ENCODE measurements at places on chromosomes 2 and 18.

DNA sequence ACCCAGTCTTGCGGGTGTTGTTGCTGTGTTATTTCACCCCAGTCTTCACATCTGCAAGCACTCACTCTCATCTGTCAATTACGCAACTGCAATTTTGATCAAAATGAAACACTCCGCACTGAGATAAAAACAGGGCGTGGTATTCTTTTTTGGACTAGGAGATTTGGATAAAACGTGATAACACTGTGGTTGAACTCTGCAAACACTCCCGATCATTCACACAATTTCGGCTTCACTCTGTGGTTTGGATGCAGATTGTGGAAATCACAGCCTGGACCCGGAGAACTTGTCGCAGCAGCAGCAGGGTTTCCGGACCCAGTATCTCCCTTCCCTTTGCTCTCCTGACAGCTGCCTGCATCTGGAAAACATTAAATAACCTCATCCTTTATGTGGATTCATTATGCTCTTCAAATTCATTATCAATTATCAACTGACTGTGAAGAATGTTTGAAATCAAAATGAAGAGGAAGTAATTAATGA lies 49.4 kb upstream of the APCDD1 start:
- DNase-seq = no peak

DNA sequence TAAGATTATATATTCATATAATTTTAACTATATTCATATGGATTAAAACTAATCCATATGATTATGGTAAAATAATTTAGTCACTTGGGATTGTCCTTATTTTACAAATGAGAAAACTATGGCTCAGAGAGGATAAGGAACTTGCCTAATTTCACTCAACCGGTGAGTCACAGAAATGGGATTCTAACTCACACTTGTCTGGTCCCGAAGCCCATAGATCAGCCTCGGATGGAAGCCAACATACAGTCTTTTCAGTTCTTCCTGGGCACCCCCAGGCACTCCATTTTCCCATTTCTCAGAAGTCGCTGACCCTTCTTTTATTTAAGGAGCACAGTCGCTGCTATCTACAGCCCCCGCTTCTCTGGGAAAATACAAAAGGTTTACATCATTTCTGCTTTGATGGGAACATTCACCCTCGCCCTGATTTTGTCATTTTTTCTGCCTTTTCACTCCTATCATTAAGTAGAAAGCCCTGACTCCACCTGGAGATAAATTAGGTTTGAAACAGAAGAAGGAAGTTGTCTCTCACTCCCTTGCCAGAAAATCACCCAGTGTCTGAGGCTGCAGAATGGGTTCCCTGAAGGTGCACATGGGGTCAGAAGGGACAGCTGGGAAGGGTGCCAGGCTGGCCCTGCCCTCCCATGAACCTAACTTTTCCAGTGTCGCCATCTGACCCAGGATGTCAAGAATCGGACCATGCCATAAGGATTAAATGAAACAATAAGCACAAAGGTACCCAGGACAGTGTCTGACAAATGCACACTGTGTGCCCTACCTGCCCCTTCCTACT lies 36.6 kb downstream of the CYP1B1 start:
- DNase-seq = no peak

- DNase-seq = no peak
Measured at GRCh38 chr2:235143789-235144188, 192.0 kb downstream of the SH3BP4 start.

DNA sequence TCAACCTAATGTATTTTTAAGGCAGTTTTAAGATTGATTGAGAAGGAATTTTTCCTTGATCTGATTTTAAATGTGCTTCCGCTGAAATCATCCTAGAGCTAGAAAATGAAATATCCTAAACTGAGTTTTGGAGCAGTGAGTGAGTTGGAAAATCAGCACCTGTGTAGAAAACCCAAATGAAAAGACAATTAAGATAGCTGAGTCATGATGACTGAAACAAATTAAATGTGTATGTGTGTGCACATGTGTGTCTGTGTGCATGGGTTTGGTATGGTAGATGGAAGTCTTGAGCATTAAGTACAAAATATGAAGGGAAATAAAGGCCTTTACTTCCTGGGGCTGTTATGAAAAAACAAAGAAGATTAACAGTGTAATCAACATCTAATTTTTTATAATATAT lies 394.6 kb upstream of the MAP2 start:
- no peak for DNase-seq

DNA sequence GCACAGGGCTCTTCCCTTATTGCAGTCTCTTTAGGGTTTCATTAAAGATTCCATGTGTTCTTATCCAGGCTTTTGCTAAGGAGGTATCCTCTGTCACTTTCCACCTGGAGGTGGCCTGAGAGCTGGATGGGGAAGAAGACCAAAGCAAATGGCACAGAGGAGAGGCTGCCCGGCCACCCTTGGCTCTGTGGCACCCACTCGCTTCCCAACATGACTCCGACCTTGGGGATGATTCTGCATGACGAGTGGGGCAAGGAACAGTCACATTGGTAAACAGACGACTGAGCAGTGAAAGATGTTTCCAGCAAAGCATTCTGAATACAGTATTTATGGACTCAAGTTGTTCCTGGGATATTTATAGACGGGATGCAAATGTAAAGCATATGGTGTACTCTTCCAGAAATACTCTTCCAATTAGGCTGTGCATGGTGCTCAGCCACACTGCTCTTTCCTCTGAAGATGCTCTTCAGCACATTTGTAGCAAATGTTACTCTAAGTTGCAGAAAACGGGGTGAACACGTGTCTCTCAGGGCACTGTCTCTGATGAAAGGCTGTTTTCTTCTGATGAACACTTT lies 377.1 kb upstream of the HS6ST1 start:
- DNase-seq = no peak

GRCh38 chr2:38016219-38016618 lies 59.7 kb downstream of the CYP1B1 start:
- DNase-seq = no peak

- DNase-seq = no peak
Measured at GRCh38 chr18:44673256-44673880, 7.3 kb upstream of the SETBP1 start.

GRCh38 chr2:15841776-15842560 lies 98.4 kb upstream of the MYCN start:
- DNase-seq = no peak

- peak; percentile 36 for DNase-seq
Measured at GRCh38 chr2:186848873-186849578, at the start of gene ZSWIM2. Gene ZSWIM2, minus strand, starts transcription at chr2:186849170. Its CDS starts 40 bp downstream, at chr2:186849130.

- no peak for DNase-seq
Measured at GRCh38 chr2:227473122-227473461, 1.1 kb downstream of the AGFG1 start.

DNA sequence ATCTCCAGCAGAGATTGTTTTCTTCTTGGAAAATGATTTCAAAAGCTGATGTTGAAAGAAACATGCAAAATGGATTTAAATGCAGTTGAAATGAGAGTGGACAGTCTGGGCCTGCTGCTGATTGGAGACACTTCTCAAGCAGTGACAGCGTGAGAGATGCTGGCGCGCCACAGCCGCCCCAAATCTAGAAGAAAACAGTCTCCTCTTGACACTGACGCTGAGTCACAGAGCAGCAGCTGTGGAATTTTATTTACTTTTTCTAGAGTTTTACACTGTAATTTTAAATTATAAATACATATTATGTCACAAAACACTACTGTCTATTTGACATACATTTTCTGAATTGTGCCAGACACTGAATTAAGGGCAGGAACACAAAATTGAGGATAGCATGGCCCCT lies 121.8 kb upstream of the TMEM200C start:
- no peak for DNase-seq

DNA sequence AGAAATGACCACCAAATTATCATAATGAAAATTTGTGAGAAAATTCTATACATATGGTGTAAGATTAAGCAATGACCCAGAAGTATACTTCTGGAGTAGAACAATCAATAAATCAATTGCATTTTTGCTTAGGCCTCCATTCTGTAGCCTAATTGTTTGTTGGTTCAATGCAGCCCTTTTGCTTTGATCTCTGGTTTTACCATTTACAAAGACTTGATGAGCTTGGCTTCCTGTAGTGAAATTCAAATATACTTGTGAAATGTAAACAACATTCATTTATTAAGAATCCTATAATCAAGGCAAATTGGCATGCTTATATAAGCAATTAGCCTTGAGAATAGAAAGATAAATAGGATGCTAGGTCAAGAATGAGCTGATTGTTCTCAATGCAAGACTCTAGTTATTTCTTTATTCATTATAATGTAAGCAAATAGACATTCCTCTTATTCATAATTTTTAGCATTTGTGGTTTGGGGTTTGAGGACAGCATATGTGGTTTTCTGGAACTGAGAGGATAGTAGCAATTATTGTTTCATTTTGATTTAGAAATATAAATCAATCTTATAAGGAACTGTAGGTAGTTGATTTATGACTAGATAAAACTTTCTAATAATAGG lies 9.7 kb downstream of the FMNL2 start:
- peak; percentile 51 for DNase-seq

DNA sequence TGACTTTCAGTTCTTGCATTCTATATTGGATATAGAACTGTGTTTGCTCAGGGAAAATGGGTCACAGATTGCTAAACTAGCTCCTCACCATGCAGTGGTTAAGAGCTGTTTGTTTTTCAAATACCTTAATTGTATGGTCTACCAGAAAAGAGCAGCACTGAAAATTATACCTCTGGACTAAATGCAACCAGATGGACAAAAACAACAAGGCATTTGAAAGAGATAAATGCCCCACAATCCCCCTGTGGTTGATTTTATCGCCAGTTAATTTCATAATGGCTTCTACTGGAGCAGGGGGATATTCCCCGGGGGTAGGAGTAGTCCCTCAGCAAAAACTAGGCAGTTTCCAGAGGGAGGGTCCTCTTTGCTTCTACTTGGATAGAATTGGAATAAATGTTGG lies 267.9 kb upstream of the TNP1 start:
- peak; percentile 83 for DNase-seq

DNA sequence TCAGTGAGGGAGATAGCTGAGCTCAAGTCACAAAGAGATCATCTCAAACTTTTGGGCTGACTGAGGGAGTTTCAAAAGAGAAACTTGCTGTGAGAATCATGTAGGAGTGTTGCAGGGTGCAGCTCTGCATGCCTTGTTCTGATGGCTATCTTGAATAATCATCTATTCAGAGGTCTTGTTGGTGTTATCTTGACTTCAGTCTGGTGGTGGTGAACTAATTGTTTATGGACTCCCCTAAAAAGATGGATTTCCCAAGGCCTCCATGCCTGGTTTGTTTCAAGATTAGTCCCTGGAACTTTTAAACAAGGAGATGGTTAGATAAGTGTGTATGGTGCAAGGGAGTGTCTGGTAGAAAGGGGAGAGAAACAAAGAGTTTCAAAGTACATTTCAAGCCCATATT lies 29.8 kb downstream of the SLC39A6 start:
- no peak for DNase-seq

DNA sequence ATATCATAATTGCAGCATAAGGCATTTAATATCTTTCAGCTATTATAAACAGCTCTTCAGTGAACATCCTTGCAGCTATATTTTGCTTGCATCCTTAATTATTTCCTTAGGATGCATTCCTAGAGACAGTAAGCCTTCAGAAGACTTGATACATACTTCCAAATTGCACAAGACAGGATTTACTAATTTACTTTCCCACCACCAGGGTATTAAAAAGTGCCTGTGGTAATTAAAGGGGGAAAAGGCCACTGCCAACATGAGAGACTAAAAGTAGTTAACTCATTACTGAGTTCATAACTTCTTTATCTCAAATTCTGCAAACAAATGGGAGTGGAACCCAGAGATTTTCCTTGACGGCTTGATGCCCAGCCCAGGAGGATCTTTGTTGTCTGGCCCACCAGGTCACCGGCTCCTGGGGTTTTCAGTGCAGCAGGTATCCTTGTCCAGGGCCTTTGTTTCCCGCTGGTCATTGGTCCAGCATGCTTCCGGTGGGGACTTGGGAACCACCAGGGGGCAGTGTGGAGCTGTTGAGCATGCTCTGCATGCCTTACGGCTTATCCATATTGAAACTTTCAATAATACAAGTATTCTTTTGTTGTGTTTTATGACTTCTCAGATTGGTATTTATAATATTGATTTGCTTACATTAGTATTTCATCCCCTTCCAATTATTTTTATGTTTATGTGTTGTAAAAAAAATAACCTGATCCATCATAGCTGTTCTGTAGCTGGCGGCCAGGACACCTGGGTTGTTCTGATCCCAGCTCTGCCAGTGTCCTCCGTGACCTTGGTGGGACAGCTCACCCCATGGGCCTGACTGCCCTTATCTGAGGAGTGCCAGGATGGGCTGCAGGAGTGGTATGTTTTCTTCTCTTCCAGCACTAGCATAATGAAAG lies 61.4 kb downstream of the TGOLN2 start:
- DNase-seq = no peak

DNA sequence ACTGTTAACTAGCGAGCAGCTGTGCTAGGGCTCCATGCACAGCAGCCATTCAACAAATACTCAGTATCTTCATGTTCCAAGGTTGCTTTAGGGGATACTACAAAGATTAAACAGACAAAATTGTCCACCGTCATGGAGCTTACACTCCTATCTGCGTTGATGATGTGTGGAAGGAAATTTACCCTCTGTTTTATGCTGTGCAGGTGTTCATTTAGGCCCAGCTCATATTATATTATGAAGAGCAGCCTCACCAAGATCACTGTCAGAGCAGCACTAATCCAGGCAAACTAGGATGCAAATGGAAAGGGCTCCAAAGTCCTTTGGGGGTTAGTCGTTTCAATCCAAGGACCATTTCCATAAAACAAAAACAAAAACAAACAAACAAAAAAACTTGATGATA lies 13.4 kb upstream of the WIPF1 start:
- no peak for DNase-seq

GRCh38 chr2:215635788-215636139 lies 199.9 kb upstream of the FN1 start:
- DNase-seq = no peak

GRCh38 chr2:21165350-21165749 lies 41.6 kb downstream of the TDRD15 start:
- DNase-seq = no peak

DNA sequence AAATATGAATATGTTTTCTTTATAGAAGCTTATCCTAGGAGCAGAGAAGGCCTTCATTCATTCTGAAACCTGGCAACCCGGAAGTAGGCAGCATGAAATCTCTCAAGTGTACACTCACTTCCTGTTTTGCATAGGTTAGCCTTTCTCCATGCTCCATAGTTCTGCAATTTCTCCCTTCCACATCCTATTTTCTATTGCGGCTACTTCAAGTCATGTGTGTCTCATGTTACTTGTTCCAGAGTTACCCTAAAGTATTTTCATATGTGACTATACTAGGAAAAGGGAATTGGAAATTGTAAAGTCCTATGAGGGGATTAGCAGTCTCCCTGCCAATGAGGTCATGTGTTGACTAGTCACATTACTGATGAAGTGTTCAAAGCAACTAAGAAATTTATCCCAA lies 320.6 kb downstream of the NCKAP5 start:
- no peak for DNase-seq

DNA sequence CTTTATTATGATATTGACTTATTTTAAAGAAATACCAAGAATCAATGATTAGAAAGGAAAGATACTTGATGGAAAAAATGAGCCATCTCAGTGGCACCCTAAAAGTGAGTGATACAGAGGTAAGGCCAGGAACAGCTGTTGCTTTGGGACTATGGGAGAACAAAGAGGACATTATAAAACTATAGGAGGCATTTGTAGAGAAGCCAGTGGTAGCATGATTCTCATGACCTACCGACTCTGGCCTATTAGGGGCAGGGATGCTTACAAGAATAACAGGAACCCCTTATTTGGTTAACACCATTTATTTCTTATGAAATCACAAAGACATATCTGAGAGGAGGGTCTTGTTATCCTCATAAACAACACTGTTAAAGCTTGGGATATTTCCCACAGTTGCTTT lies 162.2 kb downstream of the RIT2 start:
- DNase-seq = no peak

GRCh38 chr2:78941751-78942150 lies 83.8 kb upstream of the REG3G start:
- DNase-seq = no peak

Measured in NCI-H2081 treated with DMSO at 0.1 percent for 48 hours (cell line).